ENCODE measurements at places on chromosomes 7 and 10.
A peak's percentile ranks its signal among the peaks of the same experiment; 100 is the strongest.

- DNase-seq = no peak
Measured at GRCh38 chr7:46534664-46535588, 613.9 kb upstream of the IGFBP3 start.

- no peak for DNase-seq
Measured at GRCh38 chr10:55629793-55630490, 731.1 kb downstream of the ZWINT start.

DNA sequence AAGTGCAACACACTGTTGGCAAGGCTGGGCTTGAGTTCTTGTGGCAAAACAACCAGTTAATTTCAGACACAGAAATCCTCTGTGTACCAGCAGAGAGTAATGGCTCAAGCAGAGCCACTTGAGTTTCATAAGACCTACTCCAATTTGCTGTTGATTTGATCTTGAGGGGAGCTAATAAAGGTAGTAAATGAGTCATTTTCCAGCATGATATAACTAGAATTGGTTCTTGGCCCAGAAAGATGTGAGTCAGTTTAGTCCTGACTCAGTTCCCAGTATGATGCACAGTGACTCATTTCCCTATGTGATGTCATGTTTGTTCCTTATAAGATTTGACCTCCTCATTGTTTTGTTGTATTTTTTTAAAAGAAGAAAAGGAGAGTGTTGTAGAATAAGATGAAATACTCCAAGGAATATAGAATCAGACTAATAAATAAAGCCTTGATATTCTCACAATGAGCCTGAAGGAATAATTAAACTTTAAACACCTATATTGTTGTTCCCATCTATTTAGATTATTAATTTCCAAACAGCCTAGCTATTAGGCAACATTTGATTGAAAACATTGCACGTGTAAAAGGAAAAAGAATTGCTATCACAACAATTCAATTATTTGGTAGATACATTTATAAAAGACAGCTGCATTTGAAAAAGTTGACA is 186.2 kb downstream of the REEP3 start:
- DNase-seq = peak; percentile 8

- no peak for DNase-seq
Measured at GRCh38 chr10:71580926-71581325, 138.7 kb downstream of the C10orf105 start.

- no peak for DNase-seq
Measured at GRCh38 chr7:94423863-94424735, 29.4 kb downstream of the COL1A2 start.

- DNase-seq = no peak
Measured at GRCh38 chr7:142332421-142332820, 74.6 kb upstream of the PRSS58 start.

DNA sequence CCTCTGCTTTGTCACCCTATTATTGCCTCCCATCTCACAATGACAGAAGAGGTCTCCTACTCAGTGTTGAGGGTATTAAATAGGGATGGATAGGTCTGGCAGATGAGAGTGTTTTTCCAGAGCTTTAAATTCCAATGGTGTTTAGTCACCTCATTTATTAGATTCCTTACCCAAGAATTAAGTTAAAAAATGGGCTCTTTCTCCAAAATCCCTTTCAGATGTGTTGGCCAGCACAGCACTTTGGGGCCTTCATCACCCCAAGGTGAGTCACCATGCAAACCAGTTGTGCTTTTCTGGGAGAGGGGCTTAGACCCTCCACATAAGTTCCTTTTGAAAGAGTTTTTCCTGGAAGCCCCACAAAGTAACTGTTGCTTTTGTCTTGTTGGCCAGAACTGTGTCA is 78.4 kb downstream of the CYP26A1 start:
- no peak for DNase-seq

GRCh38 chr7:131616487-131617200 is 60.2 kb upstream of the PODXL start:
- DNase-seq = no peak

GRCh38 chr7:21916629-21917028 is 29.1 kb downstream of the CDCA7L start:
- DNase-seq = no peak

DNA sequence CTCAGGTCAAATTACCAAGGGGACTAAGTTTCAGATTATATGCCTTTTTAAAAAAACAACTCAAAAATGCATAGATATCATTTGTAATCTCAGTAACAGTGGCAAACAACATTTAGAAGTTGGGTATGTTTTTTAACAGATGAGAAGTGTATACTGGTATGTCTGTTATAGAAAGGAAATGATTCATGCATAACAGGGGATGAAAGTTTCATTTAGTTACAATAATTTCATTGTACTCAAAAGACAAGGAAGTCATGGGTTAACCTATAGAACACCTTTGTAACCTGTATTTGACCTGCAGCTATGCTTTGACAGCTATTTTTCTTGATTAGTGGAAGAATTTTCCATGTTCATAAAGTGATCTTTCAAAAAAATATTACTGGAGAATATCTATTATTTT is 35.4 kb upstream of the FAM133B start:
- DNase-seq = no peak

- no peak for DNase-seq
Measured at GRCh38 chr10:58157076-58157766, 110.5 kb downstream of the IPMK start.

- DNase-seq = no peak
Measured at GRCh38 chr7:130270947-130271800, 4.5 kb downstream of the CPA2 start.

DNA sequence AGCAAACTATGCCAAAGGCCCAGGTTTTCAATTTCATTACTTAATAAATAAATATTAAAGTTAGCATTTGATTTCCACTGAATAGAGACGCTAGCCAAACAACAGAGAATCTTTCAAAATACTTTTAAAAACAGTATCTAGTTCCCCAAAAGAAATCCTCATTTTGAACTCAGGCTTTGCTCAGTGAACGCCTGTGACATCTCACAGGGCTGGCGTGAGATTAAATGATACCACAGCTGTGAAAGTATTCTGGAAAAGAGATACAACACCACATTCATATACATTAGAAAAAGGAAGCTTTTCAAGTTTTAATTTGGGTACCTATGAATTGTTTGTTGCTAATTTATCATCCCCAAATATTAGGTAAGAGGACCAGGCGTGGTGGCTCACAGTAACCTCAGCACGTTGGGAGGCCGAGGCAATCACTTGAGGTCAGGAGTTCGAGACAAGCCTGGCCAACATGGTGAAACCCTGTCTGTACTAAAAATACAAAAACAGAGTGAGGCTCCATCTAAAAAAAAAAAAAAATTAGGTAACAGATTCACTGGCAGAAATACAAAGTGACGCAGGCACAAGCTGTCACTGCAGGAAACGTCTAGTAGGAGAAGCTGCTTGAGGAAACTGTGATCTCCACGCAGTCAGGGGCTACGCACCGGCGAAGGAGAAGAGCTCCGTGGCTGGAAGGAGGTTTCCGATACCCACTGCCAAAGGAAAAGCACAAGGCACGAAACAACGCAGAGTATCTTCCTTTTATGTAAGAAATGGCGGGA is 50.0 kb downstream of the AMZ1 start:
- peak; percentile 53 for DNase-seq

- no peak for DNase-seq
Measured at GRCh38 chr7:101923602-101923985, 106.2 kb downstream of the CUX1 start.

DNA sequence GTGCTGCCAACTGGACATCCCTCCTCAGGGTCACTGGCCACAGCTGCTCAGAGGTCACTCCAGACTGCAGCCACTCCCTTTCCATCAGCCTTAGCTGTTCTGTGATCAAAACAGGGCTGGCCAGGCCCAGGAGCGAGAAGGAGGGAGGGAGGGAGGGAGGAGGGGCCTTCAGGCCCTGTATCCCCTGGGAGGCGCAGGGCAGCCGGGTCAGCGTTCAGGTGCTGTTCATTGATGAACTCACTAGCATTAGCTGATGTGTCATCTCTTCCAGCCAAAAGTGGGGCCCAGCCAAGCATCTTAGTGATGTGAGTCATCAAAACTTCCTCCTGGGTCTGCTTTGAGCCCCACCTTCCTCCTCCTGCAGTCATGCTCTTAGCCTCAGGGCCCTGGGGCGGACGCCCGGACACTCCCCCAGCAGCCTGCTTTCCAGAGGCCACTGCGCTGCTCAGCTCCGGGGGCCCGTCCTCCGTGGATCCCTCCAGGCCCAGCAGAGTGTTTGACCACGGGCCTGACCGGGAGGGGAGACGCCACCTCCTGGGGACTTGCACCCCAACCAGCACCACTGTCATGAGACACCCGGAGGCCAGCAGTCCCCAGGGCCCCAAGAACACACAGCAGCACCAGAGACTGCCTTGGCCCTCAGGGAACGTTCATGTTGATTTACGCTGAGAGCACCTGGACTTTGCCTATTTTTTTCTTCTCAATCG is 149.2 kb downstream of the PRKAG2 start:
- DNase-seq = peak; percentile 61

GRCh38 chr10:18214691-18215563 is 74.7 kb downstream of the CACNB2 start:
- no peak for DNase-seq

DNA sequence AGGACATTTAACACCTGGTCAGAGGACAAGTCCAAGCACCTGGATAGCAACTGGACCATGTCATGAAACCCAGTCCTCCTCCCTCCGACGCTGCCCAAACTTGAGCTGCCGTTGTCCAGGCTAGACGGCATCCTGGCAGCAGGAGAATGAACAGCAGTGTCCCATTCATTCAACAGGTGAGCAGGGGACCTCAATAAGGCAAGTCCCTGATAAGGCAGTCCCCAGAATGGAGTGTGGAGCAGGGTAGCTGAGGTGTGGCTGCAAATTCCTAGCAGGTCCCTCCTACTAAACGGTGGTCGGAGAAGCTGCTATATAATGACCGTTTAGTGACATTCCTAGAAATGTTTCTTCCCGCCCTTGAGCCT is 169.8 kb downstream of the PRKAG2 start:
- DNase-seq = no peak

- DNase-seq = no peak
Measured at GRCh38 chr10:58943256-58943890, 233.1 kb upstream of the PHYHIPL start.

- no peak for DNase-seq
Measured at GRCh38 chr7:107644309-107644974, 16.2 kb upstream of the SLC26A4 start.

DNA sequence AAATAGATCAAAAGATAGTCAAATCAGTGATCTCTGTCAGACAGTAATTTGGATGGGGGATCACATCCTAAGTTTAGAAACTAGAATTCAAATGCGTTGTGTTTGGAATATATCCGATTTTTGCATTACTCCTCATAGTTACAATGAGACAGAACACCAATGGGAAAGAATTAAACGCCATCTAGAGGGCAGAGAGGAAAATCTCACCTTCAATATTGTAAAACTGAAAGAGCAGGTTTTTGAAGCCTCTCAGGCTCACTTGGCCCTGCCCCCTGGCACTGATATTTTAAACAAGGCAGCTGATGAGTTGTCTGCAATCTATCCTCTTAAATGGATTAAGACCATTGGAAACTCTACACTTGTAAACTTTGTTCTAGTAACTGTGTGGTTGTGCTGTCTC is 17.7 kb downstream of the FRG2B start:
- DNase-seq = no peak

DNA sequence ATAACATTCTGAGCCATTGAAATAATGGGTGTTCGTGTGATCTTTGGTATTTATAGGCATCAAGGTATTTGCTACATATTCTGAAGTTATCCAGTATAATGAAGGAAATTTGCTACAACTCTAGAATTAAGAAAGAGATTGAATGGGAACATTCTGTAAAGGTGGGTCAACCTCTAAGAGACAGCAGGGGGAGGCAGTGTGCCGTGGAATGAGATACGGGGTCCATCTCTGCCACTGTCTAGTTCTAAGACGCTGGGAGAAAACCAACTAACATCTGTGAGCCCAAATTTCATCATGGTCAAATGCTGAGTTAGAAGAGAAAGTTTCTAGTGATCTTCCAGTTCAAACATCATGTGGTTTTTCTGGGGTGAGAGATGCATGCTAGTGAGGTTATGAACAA is 368.9 kb downstream of the SORCS1 start:
- peak; percentile 5 for DNase-seq

GRCh38 chr7:100400656-100401055 is 27.4 kb downstream of the PILRA start:
- DNase-seq = no peak

- DNase-seq = no peak
Measured at GRCh38 chr10:98090822-98091221, 43.6 kb upstream of the R3HCC1L start.

- DNase-seq = no peak
Measured at GRCh38 chr10:30073767-30074060, 14.3 kb upstream of the JCAD start.

GRCh38 chr10:116567335-116567734 is 21.6 kb downstream of the PNLIP start:
- no peak for DNase-seq

GRCh38 chr10:77223526-77224460 is 413.8 kb downstream of the KCNMA1 start:
- no peak for DNase-seq

GRCh38 chr10:64109926-64110495 is 588.8 kb downstream of the REEP3 start:
- no peak for DNase-seq

DNA sequence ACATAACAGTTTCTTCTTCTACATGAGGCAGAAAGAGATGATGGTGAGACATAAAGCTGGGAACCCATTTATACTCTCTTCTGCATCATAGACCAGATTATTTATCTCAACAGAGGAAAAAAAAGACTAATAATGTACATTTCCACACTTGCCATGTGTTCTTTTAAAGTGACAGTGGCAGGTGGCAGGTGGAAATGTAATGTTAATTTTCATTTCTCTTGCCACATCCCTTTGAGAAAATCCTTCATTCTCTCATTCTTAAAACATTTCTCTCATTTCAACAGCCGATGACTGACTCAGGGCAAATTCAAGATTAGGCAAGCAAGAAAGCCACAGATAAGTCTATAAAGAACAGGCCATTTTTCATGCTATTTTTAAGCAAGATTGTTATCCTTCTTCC is 635.6 kb upstream of the SORCS1 start:
- no peak for DNase-seq

- no peak for DNase-seq
Measured at GRCh38 chr7:32502728-32503127, 7.4 kb downstream of the AVL9 start.

DNA sequence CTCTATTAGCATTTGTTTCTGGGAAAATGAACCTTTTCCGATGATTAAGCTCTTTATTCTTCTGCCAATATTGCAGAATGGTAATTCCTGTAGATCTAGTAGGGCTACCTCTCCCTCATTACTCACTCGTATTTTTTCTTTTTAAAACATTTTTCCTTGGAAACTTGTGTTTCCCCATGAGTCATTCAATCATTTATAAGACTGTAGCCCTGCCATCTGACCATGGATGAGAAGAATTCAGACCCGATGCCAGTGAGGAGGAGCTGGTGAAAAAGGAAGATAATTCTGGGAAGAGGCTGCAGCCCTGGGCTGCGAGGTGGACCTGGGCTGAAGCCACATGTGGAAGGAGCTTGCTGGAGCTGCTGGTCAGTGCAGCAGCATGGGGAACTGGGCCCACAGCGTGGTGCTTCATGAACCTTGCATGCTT is 242.8 kb downstream of the KLF6 start:
- no peak for DNase-seq

GRCh38 chr10:42875798-42876341 is 93.3 kb downstream of the BMS1 start:
- DNase-seq = no peak
